Activated naive CD4-positive, alpha-beta T cell treated with anti-CD3 and anti-CD28 coated beads, Interleukin-2, amount 50 U/mL, for 16 hours (primary cell): ENCODE measurements at places on chromosomes 7 and 10.
A peak's percentile ranks its signal among the peaks of the same experiment; 100 is the strongest.

DNA sequence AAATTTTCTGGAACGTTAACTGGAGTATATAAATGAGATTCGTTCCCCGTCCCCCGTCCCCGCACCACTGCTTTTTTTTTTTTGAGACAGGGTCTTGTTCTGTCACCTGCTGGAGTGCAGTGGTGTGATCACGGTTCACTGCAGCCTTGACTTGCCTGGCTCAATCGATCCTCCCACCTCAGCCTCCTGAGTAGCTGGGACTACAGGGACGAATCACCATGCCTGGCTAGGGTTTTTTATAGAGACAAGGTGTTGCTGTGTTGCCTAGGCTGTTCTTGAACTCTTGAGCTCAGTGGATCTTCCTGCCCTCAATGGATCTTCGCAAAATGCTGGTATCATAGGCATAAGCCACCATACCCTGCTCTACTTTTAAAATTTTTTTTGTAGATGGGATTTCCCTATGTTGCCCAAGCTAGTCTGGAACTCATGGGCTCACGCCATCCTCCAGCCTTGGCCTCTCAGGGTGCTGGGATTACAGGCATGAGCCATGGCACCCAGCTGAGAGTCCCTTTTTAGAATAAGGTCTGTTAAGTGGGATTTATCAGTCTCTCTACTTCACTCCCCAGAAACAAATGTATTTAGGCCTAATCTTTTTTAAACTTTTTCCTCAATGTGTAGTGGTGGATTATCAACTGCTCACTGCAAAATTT is 122.9 kb downstream of the LYZL1 start:
- no peak for DNase-seq

GRCh38 chr7:24192691-24193090 is 91.3 kb upstream of the NPY start:
- no peak for DNase-seq

DNA sequence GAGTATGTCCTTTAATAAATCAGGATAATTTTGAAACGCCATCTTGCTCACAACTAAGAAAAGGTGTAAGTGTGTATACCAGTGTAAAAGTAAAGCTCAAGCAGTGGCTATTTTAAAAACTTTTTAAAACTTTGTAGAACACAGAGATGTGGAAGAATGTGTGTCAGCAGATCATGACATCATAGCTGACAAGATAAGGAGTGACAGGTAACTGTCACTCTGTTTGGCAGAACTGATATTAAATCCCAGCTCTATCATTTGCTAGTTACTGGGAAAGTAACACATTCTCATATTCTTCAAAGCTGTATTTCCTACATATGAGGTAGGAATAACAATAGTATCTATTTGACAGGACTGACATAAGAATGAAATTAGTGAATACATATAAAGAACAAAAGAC is 63.9 kb upstream of the RNF148 start:
- no peak for DNase-seq

DNA sequence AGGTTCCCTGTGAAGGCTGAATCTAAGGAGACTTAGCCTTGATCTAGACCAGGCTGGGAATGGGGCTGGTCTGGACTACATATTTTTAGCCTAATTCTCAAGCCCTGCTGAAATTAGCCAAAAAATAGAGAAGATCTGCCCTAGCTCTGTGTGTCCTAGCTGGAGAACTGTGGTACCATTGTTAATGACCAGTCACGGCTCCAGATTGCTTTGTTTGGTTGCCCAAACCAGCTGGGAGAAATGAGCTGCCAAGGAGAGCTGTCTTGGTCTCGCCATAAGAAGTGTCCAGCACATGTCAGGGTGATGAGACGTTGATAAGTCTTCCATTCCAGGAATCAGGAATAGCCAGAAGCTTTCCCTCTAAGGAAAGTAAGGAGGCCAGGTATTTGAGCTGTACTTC is 20.7 kb downstream of the GBX1 start:
- no peak for DNase-seq

GRCh38 chr7:75055830-75056772 is 17.5 kb downstream of the RCC1L start:
- DNase-seq = no peak

- no peak for DNase-seq
These were observed 109.8 kb upstream of the NOBOX start for GRCh38 chr7:144513334-144513733.

- DNase-seq = no peak
These were observed 276.1 kb downstream of the GLRX3 start for GRCh38 chr10:130412317-130412716.

GRCh38 chr7:139734395-139734794 is 43.4 kb downstream of the HIPK2 start:
- DNase-seq = no peak

DNA sequence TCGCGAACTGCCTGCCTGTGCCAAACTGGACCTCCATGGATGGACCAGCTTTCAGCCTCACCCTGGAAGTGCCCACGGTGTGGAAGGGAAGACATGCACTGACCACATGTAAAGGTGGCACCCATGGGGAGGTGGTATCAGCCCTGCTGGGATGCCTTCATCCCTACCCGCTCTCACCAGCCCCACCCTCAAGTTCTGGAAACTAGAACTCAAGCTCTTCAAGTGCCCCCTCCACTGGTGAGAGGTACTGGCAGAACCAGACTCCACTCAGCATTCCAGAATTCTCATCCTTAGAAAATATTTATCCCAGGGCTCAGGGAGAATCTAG is 5.9 kb downstream of the ZNF488 start:
- DNase-seq = no peak

DNA sequence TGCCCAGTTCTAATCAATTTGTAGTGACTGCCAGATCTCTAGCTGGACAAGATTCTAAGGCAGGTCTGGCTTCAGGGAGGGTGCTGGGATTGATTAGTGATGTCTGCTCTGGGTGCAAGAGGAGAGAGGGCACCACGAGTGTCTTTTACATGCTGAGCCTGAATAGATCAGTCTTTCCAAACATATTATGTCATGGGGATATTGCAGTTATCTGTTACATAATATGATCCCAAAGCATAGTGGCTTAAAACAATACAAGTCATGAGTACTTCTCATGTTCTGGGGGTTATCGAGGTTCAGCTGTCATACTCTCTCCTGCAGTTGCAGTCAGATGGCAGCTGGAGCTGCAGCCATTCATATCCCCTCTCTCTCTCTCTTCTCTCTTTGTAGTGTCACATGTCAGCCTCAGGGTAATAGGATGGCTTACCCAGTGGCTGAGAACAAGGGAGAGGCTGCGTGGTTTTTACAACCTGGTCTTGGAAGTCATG is 26.0 kb downstream of the SLC29A3 start:
- no peak for DNase-seq

DNA sequence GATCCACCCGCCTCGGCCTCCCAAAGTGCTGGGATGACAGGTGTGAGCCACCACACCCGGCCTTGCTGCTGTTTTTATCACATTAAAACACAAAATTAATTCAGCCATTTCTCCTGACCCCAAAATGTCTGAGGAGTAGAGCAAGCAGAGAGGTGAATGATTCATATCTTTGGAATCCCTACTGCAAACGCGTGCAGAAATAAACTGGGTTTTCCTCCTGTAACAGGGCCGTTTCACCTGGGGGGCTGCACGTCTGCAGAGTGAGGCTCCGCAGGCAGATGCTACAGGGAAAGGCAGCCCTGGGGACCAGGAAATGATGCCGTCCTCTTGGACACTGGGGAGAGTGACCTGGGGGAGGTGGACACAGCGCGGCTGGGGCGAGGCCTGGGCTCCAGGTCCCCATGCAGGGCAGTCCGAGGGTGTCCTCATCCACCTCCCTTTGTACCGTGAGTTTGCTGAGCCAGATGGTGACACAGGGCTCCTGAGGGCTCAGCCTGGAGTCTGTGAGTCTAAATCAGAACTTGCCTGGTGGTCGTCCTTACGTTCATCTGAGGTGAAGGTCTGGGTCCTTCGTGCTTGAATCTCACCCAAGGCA is 41.9 kb downstream of the PDGFA start:
- DNase-seq = peak; percentile 4

DNA sequence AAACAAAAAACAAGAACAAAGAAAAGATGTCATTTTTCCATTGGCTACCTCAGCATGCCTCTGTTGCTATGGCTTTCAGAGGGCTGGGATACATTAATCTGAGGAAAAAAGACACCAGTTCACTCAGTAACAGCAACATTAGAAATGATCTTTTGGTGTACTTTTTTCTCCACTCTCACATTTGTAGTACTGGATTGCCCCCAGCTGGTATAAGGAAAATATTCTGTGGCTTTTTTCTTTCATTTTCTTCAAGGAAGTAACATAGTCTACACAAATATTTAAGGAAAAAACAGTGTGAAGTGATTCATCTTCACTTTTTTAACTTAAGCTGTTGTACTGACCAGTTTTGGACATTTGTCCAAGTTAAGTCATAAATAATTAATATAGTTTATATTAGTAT is 482.3 kb downstream of the SORCS1 start:
- DNase-seq = no peak

DNA sequence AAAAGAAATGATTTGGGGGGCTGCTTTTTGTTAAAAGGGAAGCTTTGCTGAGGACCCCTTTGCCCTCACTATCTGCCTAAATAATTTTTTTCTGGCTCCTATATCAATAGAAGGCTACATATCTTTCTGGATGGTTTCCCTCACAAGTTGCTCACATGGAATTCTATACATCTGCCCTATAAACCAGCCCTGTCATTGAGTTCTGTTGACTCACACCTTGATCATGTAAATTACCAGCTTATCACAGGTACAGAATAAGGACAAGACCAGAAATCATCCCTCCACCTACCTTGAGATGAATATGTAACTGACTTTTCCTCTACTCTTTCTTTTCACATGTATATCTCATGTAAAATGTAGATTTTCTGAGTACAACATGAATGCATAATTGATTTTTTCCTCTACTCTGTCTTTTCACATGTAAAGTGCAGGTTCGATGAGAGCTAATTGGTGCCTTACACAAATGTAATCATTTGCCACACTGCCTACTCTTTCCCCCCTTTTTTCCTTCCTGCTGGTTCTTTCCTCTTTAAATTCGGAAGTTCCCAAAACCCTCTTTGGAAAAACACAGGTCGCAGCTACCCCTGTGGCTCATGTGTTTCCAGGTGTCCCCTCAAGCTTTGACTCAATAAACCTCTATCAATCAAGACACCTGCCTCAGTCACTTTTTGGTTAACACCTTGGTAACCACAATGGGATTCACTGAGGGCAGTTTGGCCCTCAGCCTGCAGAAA is 12.5 kb downstream of the CYP3A43 start:
- DNase-seq = no peak

- no peak for DNase-seq
These were observed 40.0 kb upstream of the SRI start for GRCh38 chr7:88259656-88260380.

- DNase-seq = no peak
These were observed 635.7 kb upstream of the ANKRD30A start for GRCh38 chr10:36489611-36490228.
